ENCODE measurements at places on chromosomes 7 and 10. TPM values are rescaled to one million over a fixed set of nuclear protein-coding genes. Genes with fewer than 3 reads are reported as not detected.

Gene LRGUK
- 0.13 TPM for total RNA-seq

Gene NPFFR1
- total RNA-seq: not detected

Gene CFAP58
- under 0.01 TPM for total RNA-seq

Gene HPSE2
- not detected for total RNA-seq

Gene OR6B1
- not detected for total RNA-seq

Gene SEMA3D
- 10.1 TPM for total RNA-seq

Gene ENTPD1
- total RNA-seq: not detected

Gene PIK3CG
- not detected for total RNA-seq

Gene KCNMA1
- 14.2 TPM for total RNA-seq

Gene TMEM130
- total RNA-seq: not detected

Gene TSPAN12
- total RNA-seq: 2.0 TPM

Gene TRIM74
- total RNA-seq: not detected
